ENCODE measurements at places on chromosomes 1 and 21.
A peak's percentile ranks its signal among the peaks of the same experiment; 100 is the strongest.

GRCh38 chr1:233327651-233328141 lies at the start of gene MAP3K21:
Gene MAP3K21 (plus strand): TSS chr1:233327724. CDS start chr1:233328029, 305 bp downstream.
- DNase-seq = peak; percentile 56

GRCh38 chr1:229848752-229849677 lies 218.0 kb upstream of the GALNT2 start:
- DNase-seq = peak; percentile 38

- peak; percentile 86 for DNase-seq
Observed at GRCh38 chr1:173669491-173669941, at the start of gene ANKRD45. Gene ANKRD45 (minus strand): TSS chr1:173669851. CDS start chr1:173659418, 10,433 bp downstream.

DNA sequence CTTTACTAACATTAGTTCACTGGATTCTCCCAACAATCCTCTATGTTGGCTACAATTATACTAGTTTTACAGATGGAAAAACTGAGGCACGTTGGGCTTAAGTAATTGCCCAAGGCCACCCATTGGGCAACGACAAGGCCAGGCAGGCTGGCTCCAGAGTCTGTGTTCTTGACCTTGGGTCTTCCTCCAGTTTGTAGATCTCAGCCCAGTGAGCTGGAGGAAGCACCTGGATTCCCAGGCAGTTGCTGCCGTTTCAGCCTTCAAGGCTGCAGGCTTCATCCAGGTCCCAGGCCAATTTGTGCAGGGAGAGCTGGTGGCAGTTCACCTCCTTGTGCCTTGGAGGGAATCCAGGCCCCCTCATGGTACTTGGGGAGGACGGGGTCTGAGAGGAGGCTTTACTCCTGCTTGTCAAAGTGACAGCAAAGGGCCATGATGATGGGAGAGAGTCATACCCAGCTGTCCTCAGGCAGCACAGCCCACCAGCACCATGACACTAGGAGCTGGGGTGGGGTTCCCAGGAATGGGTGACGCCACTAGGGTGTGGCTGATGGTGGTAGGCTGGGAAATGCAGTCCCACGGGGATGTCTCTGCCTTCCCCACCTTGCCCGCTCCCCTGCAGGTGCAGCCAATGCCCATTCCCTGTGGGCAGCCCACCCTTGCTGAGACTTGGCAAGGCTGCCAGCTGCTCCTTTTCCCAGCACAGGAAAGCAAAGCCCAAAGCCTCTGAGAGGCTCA lies 27.1 kb downstream of the PKP1 start:
- DNase-seq = no peak

GRCh38 chr1:198232378-198232777 lies 75.6 kb downstream of the NEK7 start:
- DNase-seq = no peak

DNA sequence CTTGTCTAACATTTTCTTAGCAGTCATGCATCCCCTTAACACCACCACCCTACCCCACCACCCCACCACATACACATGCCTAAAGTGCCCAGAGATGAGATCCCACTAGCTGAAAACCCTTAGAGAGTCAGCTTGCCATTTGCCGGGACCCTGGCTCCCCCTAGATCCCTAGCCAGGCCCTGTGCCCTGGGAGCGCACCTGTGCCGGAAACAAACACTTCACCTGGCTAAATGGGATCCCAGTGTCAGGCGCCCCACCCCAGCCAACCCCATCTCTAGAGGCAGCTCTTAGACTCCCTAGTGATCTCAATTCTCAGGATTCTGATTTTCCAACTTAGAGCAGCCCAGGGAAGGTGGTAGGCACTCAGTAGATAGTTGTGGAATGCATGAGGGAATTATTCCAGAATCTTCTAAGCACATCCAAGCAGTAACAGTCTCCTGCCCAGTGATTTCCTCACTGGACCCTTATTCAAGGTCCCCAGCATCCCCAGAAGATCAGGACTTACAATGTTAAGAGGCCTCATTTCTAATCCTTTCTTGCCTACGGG lies 105.2 kb downstream of the LAMC2 start:
- no peak for DNase-seq

GRCh38 chr1:185244015-185244747 lies 72.9 kb downstream of the IVNS1ABP start:
- DNase-seq = no peak

DNA sequence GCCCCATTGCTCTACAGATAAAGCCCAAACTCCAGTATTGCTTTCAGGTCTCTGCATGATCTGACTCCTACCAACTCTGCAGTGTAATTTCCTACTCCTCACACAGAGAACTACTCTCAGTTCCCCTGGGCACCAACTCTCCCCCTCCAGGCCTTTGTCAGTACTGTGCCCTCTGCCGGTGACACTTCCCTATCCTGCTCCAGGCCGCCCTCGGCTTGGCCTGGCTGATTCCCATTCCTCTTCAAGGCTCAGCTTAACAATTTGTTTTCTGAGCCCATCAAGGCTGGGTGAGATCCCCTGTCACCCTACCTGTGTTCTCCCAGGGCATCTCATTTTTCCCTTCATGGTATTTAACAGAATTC lies 2.6 kb downstream of the SLAMF8 start:
- peak; percentile 68 for DNase-seq
